DMS79 (cell line): ENCODE measurements at places on chromosomes 5 and 9.

DNA sequence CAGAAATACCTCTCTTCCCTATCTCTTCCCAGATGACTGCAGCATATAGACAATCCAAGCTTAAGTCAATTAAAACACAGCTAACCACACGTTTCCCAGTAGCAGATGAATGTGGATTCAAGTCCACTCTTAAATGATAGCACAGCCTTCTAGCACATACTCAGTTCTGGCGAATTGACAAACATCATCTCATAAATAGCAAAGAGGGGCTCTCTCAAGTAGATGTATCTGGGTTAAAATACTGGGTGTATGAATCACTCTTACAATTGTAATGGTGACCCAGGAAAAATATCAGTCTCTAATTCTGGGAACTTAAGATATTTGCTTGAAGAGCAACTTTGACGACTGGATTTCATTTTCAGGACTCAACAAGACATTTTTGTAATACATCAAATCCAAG, 67.0 kb upstream of the HAPLN1 start:
- DNase-seq = no peak

DNA sequence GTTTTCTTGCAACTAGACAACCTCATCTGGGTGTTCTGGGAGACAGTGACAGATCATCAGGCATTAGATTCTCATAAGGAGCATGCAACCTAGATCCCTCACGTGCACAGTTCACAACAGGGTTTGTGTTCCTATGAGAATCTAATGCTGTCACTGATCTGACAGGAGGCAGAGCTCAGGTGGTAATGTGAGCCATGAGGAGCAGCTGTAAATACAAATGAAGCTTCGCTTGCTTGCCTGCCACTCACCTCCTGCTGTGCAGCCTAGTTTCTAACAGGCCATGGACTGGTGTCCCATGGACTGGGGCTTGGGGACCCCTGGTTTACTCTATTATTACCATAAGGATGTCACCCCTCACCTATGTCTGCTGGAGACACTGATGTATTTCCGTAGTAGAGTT, 166.8 kb downstream of the PSAT1 start:
- no peak for DNase-seq

- no peak for DNase-seq
Observed at GRCh38 chr9:135210676-135211523, 123.4 kb downstream of the OLFM1 start.

DNA sequence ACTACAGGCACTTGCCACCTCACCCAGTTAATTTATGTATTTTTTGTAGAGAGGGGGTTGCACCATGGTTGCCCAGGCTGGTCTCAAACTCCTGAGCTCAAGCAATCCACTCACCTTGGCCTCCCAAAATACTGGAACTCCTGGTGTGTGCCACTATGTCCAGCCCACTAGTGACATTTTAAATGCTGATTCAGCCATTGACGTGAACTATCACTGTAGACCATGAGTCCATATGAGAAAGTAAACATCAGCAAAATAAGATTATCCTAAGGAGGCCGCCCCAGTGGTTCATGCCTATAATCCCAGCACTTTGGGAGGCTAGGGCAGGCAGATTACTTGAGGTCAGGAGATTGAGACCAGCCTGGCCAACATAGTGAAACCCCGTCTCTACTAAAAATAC, 488.1 kb upstream of the EDIL3 start:
- no peak for DNase-seq

DNA sequence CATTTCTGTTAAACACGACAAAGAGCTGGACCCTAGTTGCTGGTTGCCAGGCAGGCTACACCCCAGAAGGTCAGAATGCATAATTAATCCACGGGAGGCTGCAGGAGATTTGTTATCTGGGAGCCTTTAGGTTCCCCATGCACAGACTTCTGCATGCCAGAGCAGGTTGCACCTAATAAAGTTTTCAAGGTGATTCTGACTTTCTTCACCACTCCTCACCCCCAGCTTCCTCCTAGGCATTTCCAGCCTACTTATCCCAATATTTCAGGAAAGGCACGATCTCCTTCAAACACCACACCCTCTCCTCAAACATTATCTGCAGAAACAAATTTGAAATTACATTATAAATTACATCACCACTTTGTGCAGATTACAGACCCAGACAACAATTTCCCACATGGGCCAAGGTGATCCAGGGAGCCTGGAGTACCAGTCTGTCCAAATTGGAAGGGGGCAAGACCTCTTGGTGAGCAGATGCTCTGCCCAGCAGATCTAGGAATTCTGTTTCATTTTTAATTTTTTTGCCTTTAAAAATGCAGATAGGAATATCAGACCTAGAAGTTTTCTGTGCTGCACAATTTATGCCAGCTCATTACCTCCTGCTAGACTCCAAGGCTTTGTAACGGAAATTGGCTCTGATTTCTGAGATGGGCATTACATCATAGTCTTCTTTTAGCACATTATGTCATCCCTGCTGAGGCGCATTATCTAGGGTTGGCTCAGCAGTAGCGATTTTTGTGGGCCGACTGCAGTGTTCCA, 363.4 kb upstream of the SLC30A5 start:
- no peak for DNase-seq

DNA sequence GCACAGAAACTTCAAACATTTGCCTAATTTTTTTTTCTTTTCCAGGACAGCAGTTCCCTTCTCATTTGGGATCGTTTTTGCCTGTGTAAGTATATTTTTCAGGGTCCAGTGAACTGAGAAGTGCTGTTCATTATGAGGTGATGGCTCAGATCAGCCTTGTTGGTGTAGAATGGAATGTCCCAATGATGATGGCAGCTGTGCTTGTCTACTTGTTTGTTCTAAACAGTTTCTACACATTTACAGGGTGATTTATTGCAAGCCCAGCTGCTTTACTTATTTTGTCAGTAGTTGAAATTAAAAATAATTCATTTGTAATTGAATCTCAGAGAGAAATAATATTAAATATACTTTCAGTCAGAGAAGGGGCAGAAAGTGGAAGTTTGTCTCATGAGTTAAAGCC, 337.6 kb upstream of the SEMA6A start:
- peak; percentile 13 for DNase-seq

GRCh38 chr9:6640268-6641051, 5.1 kb downstream of the GLDC start:
- no peak for DNase-seq

GRCh38 chr9:133779516-133780403, 41.6 kb upstream of the SARDH start:
- no peak for DNase-seq

- no peak for DNase-seq
Observed at GRCh38 chr5:91141642-91142041, 241.5 kb downstream of the ARRDC3 start.

- no peak for DNase-seq
Observed at GRCh38 chr5:91207248-91207647, 175.9 kb downstream of the ARRDC3 start.

- no peak for DNase-seq
Observed at GRCh38 chr5:23820765-23821471, 313.5 kb downstream of the PRDM9 start.

- DNase-seq = no peak
Observed at GRCh38 chr5:108735790-108736189, 11.9 kb upstream of the FER start.

GRCh38 chr9:133135146-133135745, 14.2 kb upstream of the RALGDS start:
- DNase-seq = peak; percentile 82

GRCh38 chr5:16810208-16810854, 125.8 kb downstream of the MYO10 start:
- no peak for DNase-seq

GRCh38 chr5:87233143-87233542, 34.5 kb upstream of the RASA1 start:
- DNase-seq = no peak

- no peak for DNase-seq
Observed at GRCh38 chr5:122401976-122402725, 90.1 kb downstream of the SNCAIP start.

GRCh38 chr5:82358457-82358856, 80.3 kb upstream of the RPS23 start:
- DNase-seq = no peak

DNA sequence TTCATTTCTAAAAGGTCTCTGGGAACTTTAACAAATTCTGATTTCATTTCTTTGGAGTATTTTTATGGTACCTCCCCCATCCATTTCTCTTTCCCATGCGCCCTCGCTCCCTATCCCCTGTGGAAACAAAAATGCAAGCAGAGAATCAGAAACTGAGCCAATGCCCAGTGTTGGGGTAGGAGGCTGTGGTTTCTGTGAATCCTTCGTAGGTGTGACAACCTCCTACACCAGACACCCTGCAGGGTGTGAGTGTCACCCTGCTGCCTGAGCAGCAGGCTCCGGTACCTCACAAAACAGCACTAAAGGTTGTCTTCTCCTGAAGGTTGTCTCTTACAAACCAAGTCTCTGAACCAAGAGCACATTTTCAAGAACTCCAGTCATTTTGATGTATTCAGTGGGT, 103.8 kb upstream of the CTSL start:
- DNase-seq = no peak

DNA sequence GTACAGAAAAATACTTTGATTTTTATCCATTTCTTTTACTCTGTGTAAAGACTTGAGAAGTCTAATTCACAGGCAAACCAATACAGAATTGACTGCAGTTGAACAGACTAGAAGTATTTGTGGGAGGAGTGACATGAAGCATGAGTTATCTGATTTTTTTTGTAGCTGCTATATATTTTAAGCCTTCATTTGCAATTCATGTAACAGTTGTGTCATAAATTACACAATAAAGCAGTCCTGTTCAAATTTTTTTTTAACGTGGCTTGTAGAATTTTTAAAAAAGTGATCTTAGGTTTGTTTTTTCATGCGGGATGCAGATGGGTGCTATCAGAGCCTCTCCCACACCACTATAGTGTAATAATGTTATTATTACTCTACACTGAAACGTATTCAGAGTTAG, 2.9 kb upstream of the MAML1 start:
- no peak for DNase-seq

DNA sequence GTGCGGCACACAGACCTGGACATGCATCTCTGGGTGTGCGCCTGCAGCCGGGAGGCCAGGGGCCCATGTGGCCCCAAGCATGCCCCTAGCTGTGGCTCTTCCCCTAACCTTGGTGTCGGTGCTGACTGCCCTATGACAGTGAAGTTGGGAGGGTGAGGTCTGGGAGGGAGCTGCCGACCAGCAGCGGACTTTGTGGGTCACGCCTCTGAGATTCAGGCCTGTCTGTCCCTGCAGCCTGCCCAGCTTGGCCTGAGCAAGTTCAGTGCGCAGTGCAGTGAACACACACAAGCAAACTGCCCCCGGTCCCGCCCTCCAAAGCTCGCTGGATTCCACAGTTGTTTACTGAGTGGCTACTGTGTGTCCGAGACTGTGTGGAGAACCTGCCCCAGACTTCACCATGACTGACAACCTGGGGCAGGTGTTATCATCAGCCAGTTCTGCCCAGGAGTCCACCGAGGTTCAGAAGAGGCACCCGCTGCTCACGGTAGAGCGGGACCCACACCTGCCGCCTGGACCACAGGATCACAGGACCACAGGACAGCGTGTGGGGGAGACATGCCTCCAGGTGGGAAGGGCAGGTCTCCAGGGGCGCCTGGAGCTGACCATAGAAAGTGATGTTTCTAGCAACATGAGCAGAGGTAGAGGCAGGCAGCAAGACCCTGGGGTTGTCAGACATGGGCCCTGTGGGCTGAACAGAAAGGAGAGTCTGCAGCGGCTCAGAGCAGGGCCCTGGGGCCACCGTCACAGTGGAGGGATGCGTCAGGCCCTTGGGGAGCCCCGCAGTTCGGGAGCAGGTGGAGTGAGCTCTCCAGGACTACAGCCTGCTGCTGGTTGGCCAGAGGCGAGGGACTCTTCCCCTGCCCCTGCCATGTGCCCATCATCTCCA, 105.1 kb downstream of the PHF2 start:
- no peak for DNase-seq

DNA sequence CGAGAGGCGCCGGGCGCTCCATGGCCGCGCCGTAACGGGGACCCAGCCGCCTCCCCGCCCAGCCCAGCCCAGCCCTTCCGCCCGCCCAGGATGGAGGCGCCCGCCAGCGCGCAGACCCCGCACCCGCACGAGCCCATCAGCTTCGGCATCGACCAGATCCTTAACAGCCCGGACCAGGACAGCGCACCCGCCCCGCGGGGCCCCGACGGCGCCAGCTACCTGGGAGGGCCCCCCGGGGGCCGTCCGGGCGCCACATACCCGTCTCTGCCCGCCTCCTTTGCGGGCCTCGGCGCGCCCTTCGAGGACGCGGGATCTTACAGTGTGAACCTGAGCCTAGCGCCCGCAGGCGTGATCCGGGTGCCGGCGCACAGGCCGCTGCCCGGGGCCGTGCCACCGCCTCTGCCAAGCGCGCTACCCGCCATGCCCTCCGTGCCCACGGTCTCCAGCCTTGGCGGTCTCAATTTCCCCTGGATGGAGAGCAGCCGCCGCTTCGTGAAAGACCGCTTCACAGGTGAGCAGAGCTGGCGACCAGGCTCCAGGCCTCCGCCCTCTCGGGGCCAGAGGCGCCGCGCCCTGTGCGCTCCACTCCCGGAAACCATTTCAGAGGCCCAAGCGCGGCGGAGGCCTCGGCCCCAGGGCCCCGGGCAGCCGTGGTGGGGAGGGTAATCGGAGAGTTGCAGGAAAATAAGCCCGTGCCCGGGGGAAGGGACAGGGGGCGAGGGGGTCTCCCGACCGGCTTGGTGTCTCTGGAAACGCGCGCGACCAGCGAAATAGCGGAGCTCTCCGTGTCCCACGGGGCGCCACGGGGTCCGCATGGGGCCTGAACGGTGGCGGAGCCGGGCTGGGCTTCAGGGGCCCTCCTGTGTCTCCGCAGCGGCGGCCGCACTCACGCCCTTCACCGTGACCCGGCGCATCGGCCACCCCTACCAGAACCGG, 496 bp downstream of the TLX3 start:
- DNase-seq = no peak

GRCh38 chr9:123608104-123608503, 252.1 kb downstream of the CRB2 start:
- no peak for DNase-seq

DNA sequence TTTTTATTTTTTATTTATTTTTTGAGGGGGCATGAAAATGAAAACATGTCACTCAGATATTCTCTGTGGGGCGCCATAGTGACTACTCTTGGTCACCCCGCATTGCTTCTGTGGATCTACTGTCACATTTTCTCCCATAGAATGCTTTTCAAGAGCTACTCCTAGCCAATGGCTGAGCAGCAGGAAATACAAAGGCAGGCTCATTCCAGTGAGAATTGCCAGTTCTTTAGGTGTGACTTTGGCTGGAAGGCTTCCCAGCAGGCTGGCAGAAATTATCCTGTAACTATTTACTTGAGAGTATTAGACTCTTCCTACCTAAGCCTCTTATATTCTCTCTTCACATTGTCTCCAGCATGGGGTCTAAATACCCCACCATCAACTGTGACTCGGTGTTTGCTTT, 21.0 kb upstream of the PTPRD start:
- DNase-seq = no peak

- no peak for DNase-seq
Observed at GRCh38 chr9:75033791-75034473, 5.8 kb upstream of the CARNMT1 start.

GRCh38 chr5:133957080-133957479, 11.3 kb downstream of the C5orf15 start:
- DNase-seq = no peak

DNA sequence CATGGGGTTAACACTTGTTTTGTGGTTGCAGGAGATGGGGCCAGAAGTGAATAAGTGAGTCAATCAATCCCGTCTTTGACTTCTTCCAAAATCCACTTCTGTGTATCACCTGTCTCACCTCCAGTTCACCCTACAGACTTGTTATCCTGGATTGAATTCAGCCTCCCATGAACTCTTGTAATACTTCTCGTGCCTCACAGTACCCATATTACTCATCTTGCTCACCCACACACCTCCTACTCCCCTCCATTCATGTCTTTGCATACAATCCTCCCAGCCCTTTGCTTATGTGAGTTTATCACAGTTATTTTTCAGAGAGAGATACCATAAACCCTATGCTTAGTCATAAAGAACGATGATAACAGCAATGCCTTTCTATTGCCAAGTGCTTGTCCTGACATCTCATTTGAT, 52.9 kb upstream of the PAPPA start:
- DNase-seq = no peak
